ENCODE measurements at places on chromosomes 6 and 20. TPM values are rescaled to one million over a fixed set of nuclear protein-coding genes. Genes with fewer than 3 reads are reported as not detected.

TDP2 gene
- total RNA-seq, result 83.0 TPM

WFDC6 gene
- not detected for total RNA-seq

PRICKLE4 gene
- 9.2 TPM for total RNA-seq

RWDD1 gene
- total RNA-seq, result 22.9 TPM

SCGN gene
- total RNA-seq, result not detected

ARMH2 gene
- total RNA-seq, result not detected

OR2H1 gene
- not detected for total RNA-seq

ANGPT4 gene
- total RNA-seq, result not detected

LGSN gene
- total RNA-seq, result not detected

PNPLA1 gene
- not detected for total RNA-seq
